Activated T-helper 1 cell treated with anti-CD3 and anti-CD28 coated beads, Interleukin-12 subunit alpha, Interleukin-12 subunit beta, Interleukin-2, Interleukin-4 antibody, amounts not matched to agents 30 ng/mL and 10 ng/mL and 1 ng/mL, durations not matched to agents 14 hours and 24 hours and 36 hours (primary cell): ENCODE measurements at places on chromosomes 12 and 14. TPM values are rescaled to one million over a fixed set of nuclear protein-coding genes. Genes with fewer than 3 reads are reported as not detected.

GRCh38 chr12:88266806-88267360 is 124.8 kb downstream of the TMTC3 start:
- DNase-seq: no peak

GRCh38 chr14:71400871-71401321 is 493.6 kb downstream of the PCNX1 start:
- no peak for DNase-seq

GRCh38 chr14:92144708-92145107 is 22.9 kb downstream of the CPSF2 start:
- no peak for DNase-seq

DNA sequence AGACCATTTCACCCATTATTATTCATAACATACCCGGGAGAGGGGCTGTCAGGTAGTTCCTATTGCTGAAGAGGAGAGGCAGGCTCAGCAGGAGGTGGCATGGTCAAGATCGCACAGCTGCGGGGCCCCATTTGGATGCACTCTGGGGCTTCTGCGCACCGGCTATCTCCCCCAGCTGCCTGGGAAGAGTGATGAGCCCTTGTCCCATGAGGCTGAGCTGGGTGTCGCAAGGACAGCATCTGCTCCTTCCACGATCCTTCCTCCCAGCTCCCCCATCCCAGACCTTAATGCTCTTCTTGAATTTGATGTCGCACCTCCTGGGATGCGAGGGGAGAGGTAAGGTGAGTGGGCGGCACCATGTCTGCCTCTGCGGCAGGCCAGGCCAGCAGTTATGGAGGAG is 62.6 kb downstream of the SLC24A4 start:
- DNase-seq: no peak

GRCh38 chr12:96294831-96295230 is 100.7 kb downstream of the ELK3 start:
- DNase-seq: no peak

GRCh38 chr14:85300107-85300506 is 229.8 kb upstream of the FLRT2 start:
- DNase-seq: no peak

CAMKK2 gene
- total RNA-seq: 38.1 and 41.0 TPM in 2 replicates

GRCh38 chr12:124757329-124757728 is 106.3 kb downstream of the SCARB1 start:
- no peak for DNase-seq

GRCh38 chr12:40376533-40377267 is 151.9 kb downstream of the LRRK2 start:
- no peak for DNase-seq

DNA sequence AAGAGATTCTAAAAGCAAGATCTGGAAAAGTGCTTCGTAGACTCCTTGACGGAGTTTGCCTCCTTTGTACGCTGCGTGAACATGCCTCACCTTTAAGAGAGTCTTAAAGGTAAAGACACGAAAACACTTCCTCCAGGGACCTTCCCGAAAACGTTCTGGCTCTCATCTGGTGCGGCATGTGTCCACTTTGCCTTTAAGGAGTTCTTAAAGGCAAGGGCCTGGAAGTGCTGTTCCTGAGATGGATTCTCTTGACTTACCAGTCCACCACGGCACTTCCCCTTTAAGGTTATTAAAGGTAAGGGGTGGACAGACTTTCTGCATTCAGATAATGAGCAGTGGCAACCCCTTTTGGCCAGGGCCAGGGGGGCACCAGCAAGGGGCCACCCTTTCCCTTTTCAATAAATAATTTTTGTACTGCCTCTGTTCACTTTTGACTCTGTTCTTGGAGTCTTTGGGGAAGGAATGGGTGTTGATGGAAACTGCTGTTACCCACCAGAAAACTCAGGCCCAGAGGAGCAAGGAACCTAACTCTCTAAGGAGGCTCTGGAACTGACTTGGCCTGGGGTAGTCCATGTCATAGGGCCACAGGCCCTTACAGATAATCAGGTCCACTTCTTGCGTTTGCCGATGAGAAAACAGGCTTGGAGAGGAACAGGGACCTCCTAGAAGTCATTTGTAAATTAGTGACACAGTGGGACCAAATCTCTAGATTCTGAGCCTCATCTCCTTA is 4.4 kb downstream of the REM2 start:
- DNase-seq: peak; percentile 48

C12orf56 gene
- 0.15 TPM in 1 of 2 replicates, not detected in the other for total RNA-seq

DNA sequence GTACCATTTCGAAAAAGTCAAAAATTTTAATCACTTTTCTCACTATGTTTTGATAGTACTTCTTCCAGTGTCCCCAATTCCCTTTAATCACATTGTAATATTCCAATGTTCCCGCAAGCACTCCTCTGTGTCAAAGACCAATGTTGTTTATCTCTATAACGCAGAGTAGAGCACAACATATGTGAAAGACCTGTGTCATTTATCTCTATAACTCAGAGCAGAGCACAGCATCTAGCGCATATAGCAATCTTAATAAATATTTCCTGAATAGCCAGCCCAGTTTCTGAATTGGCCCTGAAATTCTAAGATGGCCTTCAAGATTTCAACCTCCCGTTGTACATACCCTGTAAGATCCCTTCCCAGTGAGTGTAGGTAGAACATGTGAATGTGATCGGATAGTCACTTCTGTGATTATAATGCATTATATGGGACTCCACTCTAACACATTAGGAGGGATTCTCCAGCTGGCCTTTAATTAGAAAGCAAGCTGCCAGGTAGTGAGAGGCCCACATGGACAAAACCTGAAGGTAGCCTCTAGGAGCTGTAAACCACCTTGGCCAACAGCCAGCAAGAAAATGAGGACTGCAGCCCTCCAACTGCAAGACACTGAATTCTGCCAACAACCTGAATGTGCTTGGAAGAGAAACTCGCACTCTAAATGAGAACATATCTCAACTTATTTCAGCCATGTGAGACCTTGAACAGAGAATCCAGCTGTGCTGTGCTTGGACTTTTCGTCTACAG is 238.8 kb upstream of the SYT10 start:
- DNase-seq: no peak

DNA sequence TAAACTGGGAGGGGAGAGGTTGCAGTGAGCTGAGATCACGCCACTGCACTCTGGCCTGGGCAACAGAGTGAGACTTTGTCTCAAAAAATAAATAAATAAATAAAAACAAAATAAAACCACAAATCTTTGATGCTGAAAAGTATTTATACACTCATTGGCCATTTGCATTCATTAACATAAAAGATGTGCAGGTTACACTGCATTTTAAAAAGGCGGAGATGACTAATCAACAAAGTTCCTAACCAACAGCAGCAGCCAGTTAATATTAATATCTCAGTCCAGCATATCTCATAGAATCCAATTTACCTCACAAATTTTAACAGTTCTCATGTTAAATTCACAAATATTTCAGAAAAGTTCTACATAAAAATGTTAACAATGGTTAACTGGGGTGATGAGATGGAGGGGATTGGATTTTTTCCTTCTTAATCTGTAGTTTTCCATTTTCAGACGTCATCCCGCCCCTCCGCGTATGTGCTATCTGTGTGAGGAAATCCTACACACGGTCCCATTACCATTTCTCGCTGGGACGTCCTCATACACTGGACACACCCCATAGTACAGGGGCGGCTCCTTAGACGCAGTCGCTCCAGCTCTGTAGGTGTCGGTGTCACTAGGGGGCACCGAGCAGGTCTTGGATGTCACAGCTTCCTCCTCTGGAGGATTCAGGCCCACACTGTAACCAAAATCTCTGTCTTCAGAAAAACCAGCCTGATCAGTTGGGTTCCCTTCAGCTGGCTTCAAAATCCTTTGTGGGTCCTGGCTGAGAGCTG is 7.3 kb downstream of the ANKLE2 start:
- DNase-seq: no peak

- peak; percentile 72 for DNase-seq
These were observed 11.7 kb upstream of the NFKBIA start for GRCh38 chr14:35416108-35416750.
